ENCODE measurements at places on chromosomes 11 and 22. TPM values are rescaled to one million over a fixed set of nuclear protein-coding genes. Genes with fewer than 3 reads are reported as not detected.

Gene TUBA8
- 1.2 TPM for total RNA-seq

Gene SYT12
- total RNA-seq = not detected

DNA sequence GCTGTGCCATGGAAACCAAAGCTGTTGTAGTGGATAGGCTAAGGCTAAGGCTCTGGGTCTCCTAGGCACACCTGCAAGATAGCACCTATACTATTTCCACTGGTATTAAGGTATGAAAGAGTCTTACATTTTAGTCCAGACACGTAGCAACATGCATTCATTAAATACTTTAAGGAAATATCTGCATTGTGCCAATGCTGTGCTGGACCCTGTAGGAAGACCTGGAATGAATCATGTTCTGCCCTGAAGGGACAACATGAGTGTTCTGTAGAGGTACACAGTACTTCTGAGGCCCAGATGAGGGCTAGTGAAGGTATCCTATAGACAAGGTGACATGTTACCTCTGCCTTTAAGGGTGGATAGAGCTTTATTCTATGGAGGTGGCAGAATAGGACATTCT is 35.2 kb upstream of the RRM1 start:
- H3K27ac ChIP-seq = no peak overlapping the region
- DNase-seq = no peak
- H3K36me3 ChIP-seq = peaks cover 24% of the 10 kb centered on the region
- no peak overlapping the region for H3K4me3 ChIP-seq
- H3K27me3 ChIP-seq = no peaks in the 10 kb centered on the region

GRCh38 chr22:20589614-20590476 is 82.4 kb downstream of the MED15 start:
- no peaks in the 10 kb centered on the region for H3K27me3 ChIP-seq
- no peak for DNase-seq
- no peak overlapping the region for H3K27ac ChIP-seq
- H3K4me3 ChIP-seq = no peak overlapping the region

- H3K27me3 ChIP-seq = peaks cover 98% of the 10 kb centered on the region
- peaks cover 28% of the 10 kb centered on the region for H3K4me1 ChIP-seq
- H3K4me3 ChIP-seq = no peak overlapping the region
- peaks cover 3% of the 10 kb centered on the region for H3K36me3 ChIP-seq
- DNase-seq = no peak
Measured at GRCh38 chr11:122978299-122978620, 3.4 kb downstream of the BSX start.

GRCh38 chr22:24247564-24248344 is 2.9 kb upstream of the GGT5 start:
- DNase-seq = peak; percentile 54
- no peaks in the 10 kb centered on the region for H3K36me3 ChIP-seq
- H3K4me1 ChIP-seq = peaks cover 17% of the 10 kb centered on the region
- no peaks in the 10 kb centered on the region for H3K27me3 ChIP-seq

- H3K4me1 ChIP-seq = peaks cover 39% of the 10 kb centered on the region
- peak overlapping the region; percentile 95 for H3K27ac ChIP-seq
- peaks cover 40% of the 10 kb centered on the region for H3K36me3 ChIP-seq
- no peak for DNase-seq
- no peaks in the 10 kb centered on the region for H3K27me3 ChIP-seq
Measured at GRCh38 chr22:20118300-20119020, 1.4 kb upstream of the TRMT2A start.

DNA sequence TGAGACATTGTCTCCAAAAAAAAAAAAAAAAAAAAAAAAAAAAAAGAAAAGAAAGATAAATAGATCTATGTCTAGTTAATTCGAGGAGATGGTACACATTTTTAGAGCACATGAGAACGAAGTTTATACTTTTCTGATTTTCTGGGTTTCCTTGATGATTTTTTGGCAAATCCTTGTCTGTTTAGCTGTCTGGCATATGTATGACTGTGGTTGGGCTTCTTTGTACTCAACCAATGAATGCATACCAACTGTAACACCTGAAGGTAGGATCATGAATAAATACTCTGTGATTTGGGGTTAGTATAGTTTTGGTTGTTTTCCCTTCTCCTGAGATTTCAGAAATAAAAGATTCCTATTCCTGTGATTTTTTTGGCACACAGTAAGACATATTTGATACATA is 63.1 kb downstream of the ARHGEF12 start:
- H3K4me1 ChIP-seq = peaks cover 2% of the 10 kb centered on the region
- H3K27ac ChIP-seq = no peak overlapping the region
- H3K4me3 ChIP-seq = no peak overlapping the region
- no peak for DNase-seq
- peaks cover 1% of the 10 kb centered on the region for H3K36me3 ChIP-seq

DNA sequence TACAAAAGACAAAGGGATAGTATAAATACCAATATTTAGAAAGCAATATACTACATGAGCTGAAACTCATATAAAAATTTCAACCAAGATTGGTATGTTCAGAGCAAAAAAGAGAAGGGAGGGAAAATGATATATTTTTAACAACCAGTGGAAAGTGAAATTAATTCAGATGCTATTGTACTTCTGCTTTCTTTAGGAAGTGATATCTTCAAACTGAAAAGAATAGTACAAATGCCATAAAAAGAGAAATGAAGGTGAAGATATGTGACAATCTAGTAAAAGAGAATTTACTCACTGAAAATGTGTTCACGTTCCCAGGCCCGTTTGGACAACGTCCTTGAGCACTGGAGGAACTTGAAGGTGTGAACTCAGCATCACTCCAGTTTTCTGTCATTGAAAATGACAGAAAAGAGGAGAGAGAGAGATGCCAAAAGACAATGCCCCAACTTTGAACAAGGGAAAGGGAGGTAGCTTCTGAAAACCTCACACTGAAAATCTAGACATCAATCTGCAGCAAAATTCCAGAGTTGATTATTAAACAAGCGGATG is 47.5 kb downstream of the SC5D start:
- peaks cover 25% of the 10 kb centered on the region for H3K4me1 ChIP-seq
- H3K4me3 ChIP-seq = no peak overlapping the region

- no peaks in the 10 kb centered on the region for H3K27me3 ChIP-seq
- H3K4me1 ChIP-seq = peaks cover 3% of the 10 kb centered on the region
- peak; percentile 60 for DNase-seq
- no peaks in the 10 kb centered on the region for H3K36me3 ChIP-seq
Measured at GRCh38 chr11:31958076-31958735, 132.7 kb upstream of the RCN1 start.
